ENCODE measurements at places on chromosomes 12 and 14. TPM values are rescaled to one million over a fixed set of nuclear protein-coding genes. Genes with fewer than 3 reads are reported as not detected.

- no peaks in the 10 kb centered on the region for H3K27me3 ChIP-seq
- H3K4me1 ChIP-seq: no peaks in the 10 kb centered on the region
- H3K27ac ChIP-seq: peak within 1 kb of the TSS; percentile 83
- DNase-seq: peak; percentile 55
- H3K36me3 ChIP-seq: no peaks in the 10 kb centered on the region
- H3K4me3 ChIP-seq: peak within 1 kb of the TSS; percentile 61
These were observed at the start of gene ACOT6 for GRCh38 chr14:73612339-73613045. Gene ACOT6 (plus strand): TSS chr14:73612517. CDS start chr14:73612572, 55 bp downstream.

DNA sequence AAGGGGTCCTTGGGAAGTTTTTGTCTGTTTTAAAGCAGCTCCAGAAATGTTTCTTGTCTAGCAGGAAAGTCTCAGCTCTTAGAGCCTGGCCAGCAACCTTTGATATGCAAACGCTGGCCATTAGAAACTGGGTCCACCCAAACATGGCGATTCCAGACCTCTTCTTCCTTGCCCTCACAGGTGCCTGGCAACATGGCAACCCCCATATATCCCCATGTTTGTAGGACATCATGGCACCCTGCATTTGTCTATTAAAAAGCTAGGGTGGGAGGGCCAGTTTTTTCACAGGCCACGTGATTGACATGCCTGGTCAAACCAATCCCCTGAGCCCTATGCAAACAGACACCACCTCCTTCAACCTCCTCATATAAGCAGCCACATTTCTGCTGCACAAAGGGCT lies 848.7 kb upstream of the FOXG1 start:
- H3K4me1 ChIP-seq: no peaks in the 10 kb centered on the region
- H3K27ac ChIP-seq: no peak overlapping the region
- no peaks in the 10 kb centered on the region for H3K36me3 ChIP-seq
- H3K27me3 ChIP-seq: no peaks in the 10 kb centered on the region

Gene HSP90B1
- 218 TPM for total RNA-seq

- H3K4me3 ChIP-seq: no peak overlapping the region
- H3K36me3 ChIP-seq: peaks cover 8% of the 10 kb centered on the region
- peaks cover 23% of the 10 kb centered on the region for H3K4me1 ChIP-seq
- H3K27ac ChIP-seq: no peak overlapping the region
- no peak for DNase-seq
- no peaks in the 10 kb centered on the region for H3K27me3 ChIP-seq
These were observed 135.3 kb downstream of the AEBP2 start for GRCh38 chr12:19574601-19575000.

Gene ESR2
- total RNA-seq: 2.4 TPM

GRCh38 chr14:100780246-100780645 lies 45.7 kb upstream of the MEG3 start:
- H3K4me1 ChIP-seq: no peaks in the 10 kb centered on the region
- H3K27me3 ChIP-seq: no peaks in the 10 kb centered on the region
- no peak overlapping the region for H3K4me3 ChIP-seq
- H3K36me3 ChIP-seq: no peaks in the 10 kb centered on the region
- no peak overlapping the region for H3K27ac ChIP-seq

GRCh38 chr14:101957406-101958234 lies 6.8 kb upstream of the DYNC1H1 start:
- H3K27ac ChIP-seq: no peak overlapping the region
- no peaks in the 10 kb centered on the region for H3K4me1 ChIP-seq
- no peak overlapping the region for H3K4me3 ChIP-seq
- no peaks in the 10 kb centered on the region for H3K27me3 ChIP-seq
- no peak for DNase-seq
- peaks cover 7% of the 10 kb centered on the region for H3K36me3 ChIP-seq

DNA sequence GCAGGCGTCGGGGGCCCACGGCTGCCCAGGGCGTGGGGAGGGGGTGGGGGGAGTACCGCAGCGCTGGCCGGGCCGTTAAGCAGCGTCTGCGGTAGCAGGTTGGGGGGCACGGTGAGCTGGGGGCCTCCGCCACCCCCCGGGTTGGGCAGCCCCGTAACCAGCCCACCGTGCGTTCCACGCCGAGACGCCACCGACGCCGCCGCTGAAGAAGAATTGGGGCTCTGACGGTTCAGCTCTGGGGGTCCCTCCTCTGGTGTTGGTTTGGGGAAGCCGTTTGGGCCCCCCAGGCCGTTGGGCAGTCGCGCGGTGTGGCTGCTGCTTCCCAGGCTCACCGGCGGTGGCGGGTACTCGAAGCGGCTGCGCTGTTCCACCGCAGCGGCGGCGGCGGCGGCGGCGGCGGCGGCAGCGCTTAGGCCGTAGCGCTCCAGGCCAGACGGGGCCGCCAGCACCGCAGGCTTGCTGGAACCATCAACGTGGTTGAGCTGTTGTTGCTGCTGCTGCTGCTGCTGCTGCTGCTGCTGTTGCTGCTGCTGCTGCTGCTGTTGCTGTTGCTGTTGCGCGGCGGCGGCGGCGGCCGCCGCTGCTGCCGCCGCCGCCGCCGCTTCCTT lies 1.5 kb downstream of the IRF2BPL start:
- H3K27me3 ChIP-seq: no peaks in the 10 kb centered on the region
- peak overlapping the region; percentile 93 for H3K4me3 ChIP-seq
- no peak for DNase-seq

Gene PIANP
- 0.21 TPM for total RNA-seq

Gene PLA2G1B
- total RNA-seq: not detected
